ENCODE measurements at places on chromosomes 6 and 20.

DNA sequence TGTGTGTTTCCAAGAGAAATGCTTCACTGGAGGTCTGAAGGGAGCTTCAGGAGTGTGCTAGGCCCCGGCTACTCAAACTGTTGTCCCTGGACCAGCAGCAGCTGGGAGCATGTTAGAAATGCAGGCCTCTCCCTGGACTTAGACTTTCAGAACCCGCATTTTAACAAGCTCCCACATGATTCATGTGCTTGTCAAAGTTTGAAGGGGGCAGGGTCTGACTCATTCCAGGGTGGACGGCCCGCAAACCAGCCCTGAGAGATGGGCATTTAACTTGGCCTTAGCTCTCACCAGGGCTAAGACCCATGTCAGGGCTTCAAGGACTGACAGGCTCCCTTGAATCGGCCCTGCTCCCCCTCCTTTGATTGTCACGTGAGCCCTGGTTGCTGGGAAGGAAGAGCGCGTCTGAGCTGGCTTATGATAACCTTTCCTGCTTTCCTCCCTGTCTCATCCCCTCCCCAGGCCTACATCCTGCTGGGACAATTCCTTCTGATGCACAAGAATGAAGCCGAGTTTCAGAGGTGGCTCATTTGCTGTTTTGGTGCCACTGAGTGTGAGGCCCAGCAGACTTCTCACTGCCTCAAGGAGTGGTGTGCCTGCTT, 35.5 kb downstream of the BANF2 start:
- no peak for DNase-seq

GRCh38 chr6:90144396-90144795, 152.2 kb downstream of the BACH2 start:
- DNase-seq: no peak

DNA sequence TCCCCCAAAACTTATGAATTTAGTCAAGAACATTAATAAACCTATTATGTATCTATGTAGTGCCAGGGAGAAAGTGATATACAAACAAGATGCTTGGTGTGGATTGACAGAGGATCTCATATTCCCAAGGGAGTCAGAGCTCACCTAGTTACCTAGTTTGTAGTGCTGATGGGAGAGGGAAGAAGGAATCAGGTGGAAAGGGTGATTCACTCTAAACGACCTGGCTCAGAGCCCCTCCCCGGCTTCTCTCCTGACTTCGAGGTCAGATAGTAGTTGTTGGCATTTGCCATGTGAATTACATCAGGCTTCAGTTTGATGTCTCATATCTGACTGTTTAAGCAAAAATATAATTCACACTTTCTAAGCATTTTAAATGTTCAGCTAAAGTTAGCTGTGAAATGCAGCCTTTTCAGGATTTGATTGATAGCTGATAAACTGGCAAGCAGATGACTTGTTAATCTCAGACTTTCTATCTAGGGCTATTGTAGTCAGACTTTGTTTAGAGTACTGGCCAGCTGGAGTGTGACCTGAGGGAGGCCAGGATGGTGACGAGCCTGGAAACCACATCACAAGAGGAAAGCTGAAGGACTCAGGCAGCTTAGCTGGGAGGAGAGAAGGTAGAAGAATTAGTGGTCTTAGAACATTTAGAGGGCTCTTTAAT, 123.7 kb downstream of the AKAP7 start:
- peak; percentile 96 for DNase-seq

- no peak for DNase-seq
Measured at GRCh38 chr6:18209539-18210197, 54.4 kb downstream of the KDM1B start.

DNA sequence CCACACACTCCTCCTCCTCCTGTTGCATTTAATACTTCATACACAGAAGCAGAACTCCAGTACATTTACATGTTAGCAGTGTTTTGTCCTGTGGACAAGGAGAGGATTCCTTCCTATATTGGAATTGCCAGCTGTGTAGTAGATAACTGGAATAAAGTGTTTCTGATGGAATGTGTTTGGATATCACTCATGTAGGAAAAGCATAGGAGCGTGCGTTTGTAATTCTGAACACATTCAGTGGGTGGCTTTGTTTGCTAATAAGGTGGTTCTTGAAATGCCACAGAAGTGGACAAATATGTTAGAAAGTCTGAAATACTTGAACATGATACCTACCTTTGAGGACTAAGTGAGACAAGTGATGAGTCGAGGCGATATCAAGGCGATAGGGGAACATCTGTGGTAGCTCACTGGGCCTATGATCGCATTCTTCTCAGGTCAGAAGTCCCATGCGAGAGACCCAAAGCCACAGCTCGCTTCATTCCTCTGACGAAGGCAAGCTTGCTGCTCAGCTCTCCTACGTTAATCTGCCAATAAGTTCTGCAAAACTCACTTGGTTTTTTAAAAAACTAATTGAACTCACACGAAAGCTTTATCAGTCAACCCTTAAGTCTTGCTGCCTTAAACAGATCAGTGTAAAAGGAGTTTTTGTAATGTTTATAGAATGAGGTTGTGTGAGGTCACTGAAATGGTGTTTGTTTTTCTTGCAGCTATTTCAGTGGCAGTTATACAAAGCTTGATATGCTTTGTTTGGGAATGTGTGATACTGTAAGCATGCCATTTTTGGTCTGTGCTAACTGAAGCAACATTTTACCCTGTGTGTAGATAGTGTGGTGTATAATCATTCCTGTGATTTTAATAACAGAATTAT, 159.9 kb downstream of the SOX4 start:
- DNase-seq: peak; percentile 79

DNA sequence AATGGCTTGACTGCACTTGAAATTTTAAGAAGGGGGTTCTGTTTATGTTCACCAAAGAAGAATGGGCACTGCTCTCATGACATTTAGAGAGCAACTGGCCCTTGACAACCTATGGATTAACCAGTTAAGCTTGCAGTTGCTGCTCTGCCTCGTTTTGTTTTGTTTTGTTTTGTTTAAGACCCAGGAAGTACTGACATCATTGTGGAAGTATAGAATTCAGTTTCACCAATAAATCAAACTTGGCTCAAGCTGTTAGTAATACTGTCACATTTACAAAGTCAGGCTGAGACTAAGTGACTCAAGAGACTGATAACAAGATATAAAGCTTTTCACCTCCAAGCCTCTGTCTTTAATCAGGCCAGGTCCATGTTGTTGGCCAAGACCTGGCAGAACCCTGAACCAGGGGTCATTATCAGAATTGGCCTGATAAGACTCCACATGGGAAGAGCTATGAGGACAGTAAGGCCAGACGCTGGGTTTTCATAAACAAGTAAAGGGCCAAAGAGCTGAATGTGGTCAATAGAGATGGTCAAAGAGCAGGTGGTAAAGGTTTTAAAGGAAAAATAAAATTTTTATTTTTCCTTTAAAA, 99.4 kb upstream of the VGLL2 start:
- DNase-seq: no peak

DNA sequence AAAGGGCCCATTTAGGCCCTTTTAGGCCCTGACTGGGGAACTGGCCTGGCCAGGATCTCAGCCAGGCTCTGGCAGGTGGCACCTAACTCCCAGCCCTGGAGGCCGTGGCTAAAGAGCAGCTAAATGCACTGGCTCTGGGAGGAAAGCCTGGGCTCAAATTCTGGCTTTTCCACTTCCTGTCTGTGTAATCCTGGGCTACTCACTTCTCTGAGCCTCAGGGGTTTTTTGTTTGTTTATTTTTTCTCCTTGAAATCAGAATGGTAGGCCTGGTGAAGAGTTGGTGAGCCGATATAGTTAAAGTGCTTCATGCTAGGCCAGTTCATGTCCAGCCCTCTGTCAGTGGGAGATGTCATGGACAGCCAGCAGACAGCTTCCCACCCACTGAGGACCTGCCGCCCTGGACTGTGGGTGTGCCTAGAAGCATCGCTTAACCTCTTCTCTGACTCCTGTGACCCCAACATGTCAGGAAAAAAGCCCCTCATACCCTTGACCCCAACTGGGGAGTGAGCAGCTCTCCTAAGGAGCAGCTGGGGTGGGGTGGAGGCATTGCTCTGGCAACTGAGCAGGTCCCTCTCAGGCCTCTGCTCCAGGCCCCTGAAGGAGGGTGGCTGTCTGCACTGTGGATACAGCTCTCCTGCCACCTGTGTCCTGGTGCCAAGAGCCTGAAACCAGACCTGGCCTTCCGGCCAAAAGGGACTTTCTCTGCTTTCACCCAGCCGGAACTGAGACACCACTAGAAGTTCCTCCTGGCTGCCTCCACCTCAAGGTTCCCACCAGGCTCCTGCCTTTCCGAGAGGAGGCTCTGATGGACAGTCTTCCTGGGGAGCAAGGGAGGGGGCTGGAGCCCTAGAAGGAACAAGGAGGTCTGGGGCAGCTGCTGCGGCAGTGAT, 57.2 kb upstream of the MYL9 start:
- DNase-seq: no peak

GRCh38 chr6:156992020-156992804, 215.0 kb downstream of the ARID1B start:
- DNase-seq: no peak

DNA sequence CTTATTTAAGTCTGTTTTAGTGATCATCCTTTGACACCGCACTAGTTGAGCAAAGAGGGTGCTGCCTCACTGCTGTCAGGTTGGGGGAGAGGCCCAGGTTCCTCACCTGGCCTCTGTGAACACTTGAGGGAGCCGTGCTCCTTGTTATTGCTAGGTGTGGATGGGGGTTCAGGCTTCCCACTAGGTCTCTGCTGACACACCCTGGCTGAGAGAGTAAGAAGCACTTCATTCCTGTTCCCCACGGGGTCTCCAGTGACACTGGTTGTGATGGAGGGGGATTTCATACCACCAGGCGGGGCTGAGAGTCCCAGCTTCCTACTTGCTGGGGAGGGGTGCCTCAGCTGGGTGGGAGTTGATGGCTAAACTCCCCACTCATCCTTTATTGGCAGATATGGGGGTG, 11.1 kb upstream of the NOTCH4 start:
- DNase-seq: no peak

DNA sequence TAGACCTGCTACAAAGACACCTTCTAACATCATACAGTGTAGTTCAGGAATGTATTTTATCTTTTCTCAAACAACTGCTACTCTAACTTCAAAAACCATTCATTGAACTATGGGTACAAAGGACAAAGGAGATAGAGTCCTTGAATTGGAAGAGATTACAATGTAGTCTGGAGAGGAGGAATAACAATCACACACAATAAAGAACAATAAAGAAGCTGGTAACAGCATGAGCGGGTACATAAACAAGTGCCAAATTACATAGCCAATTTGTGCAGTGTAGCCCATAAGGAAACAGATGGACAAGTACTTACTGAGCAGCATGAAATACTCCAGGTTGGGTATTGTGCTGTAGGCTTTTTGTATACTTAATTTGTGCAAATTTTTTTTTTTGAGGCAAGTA, 44.3 kb downstream of the OSTM1 start:
- DNase-seq: no peak

- no peak for DNase-seq
Measured at GRCh38 chr6:81773887-81774286, 21.4 kb upstream of the TENT5A start.

DNA sequence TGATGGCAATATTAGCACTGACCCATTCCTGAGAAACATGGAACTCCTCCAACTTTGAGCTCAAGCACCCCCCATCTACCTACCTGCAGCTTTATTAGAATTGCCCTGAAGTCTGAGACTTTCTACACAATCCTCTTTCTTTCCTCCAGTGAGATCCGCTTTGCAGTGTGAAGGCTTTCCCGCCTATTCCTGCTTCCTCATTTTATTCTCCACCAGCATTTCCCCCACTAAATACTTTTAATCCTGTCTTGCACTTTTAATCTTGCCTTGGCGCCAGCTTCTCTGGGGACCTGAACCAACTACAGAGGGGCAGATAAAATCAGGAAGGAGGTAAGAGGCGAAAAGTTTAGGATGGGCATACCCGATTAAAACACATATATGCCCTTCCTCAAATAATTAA, 178.1 kb upstream of the PRDM1 start:
- no peak for DNase-seq

- DNase-seq: no peak
Measured at GRCh38 chr20:24977797-24978196, 14.8 kb downstream of the APMAP start.

GRCh38 chr20:47843886-47844567, 58.7 kb upstream of the SULF2 start:
- no peak for DNase-seq

DNA sequence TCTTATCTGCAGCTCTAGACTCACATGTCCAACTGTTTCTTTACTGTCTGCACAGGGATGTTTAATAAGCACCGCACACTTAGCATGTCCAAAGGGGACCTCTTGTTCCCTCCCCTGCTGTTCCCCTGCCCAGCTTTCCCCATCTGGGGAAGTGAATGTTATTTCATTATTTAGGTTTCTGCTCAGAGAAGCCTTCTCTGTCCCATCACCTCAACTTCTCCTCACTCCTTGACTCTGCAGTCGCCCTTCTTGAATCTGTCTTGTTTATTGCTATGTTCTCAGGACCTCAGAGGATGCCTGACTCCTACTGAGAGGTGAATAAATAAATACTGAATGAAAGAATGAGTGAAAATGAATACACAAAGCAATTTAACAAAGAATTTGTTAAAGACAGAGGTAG, 121.0 kb downstream of the SASH1 start:
- no peak for DNase-seq

DNA sequence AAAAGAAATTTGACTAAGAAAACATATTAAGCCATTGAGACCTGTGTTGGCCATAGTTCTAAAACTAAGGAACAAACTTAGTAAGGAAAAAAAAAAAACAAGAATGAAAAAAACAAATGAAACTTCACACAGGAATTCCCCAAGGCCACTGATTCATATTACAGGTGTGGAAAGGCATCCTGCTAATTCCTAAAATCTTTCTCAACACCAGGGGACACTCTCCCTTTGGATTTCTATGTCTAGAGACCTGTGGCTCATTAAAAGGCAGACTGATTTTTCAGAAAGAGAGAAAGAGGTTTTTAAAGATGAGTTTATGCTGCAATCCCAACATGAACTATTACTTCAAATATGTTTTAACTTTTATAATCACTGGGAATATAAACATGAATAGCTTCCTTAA, at the start of gene OR12D1:
Gene OR12D1 (plus strand): TSS at position 341 of the 400 bp plus-strand sequence.
- DNase-seq: peak; percentile 33

All from Caki2 (cell line).